Stimulated activated CD8-positive, alpha-beta memory T cell treated with anti-CD3 and anti-CD28 coated beads, Interleukin-15, amount 100 ng/mL, for 4 hours (primary cell): ENCODE measurements at places on chromosomes 7 and 10.
A peak's percentile ranks its signal among the peaks of the same experiment; 100 is the strongest.

GRCh38 chr10:70575874-70576802 is 26.4 kb downstream of the PRF1 start:
- no peak for DNase-seq

DNA sequence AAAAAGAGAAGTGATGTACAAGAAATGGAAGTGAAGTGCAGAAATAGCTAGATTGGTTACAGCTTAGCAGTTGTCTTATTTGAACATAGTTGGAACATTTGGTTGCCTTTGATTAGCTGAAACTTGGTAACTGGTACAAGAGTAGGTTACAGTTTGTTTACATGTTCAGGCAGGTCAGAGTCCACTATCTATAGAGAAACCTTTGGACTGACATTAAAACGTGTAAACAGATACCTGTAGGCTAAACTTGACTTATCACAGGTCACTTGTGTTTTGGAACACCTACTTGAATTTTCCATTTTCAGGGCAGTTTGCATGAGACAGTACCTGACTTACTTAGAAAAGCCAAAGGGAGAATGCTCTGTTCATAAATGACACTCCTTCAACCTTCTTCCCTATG is 28.5 kb upstream of the CYP2C8 start:
- DNase-seq = no peak

- no peak for DNase-seq
Observed at GRCh38 chr7:31107106-31108090, 55.3 kb downstream of the ADCYAP1R1 start.

DNA sequence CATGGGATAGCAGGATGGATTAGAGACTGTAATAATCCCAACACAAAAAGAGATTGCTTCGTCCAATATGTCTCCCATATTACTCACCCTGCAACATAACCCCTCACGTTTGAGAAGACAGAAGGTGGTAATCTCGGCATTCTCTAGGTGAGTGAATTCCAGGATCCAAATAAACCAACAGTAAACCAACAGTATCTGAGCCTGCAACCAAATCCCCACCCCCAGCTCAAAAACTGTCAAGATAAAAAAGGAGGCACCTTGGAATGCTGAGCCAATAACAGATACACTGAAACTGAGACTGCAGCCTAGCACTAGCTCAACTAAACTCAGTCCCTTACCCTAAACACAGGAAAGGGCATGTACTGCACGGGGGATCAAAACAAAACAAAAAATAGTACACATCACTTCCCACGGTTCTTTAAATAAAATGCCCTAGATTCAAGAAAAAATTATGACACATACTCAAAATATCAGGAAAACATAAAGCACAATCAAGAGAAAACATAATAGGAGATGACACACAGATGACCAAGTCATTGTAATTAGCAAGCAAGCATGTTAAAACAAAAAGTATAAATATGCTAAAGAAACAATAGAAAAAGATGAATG is 28.0 kb downstream of the IPMK start:
- no peak for DNase-seq

DNA sequence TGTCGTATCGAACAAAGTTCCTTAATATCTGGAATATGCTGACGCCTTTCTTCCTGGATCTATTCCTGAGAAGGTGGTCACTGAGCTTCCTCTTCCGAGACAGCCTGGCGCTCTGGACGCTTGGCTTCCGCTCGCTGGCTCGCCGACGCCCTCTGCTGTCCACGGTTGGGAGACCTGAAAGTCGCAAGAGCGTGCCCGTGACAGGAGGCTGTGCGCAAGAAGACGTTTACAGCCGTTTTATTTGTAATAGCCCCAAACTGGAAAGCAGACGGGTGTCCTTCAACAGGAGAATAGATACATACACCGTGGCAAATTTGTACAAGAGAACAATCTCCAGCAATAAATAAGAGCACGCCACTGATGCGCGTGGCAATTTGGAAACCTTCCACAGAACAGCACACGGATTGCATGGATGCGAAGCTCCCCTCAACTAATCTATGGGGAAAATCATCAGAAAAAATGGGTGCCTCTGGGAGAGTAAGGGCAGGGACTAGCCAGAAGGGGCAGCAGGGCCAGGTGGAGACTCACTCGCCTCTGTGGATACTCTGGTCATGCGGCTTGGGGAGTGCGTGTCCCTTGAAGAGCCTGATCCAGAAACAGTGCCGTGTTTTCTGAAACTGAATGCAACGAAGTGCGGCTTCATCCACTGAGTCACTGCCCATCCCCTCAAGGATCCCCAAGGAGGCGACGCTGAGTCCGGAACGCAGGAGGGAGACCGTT is 41.5 kb upstream of the BNIP3 start:
- peak; percentile 34 for DNase-seq

- DNase-seq = no peak
Observed at GRCh38 chr10:116752563-116752962, 10.2 kb upstream of the HSPA12A start.

GRCh38 chr10:96235326-96236089 is 35.9 kb downstream of the BLNK start:
- no peak for DNase-seq

- no peak for DNase-seq
Observed at GRCh38 chr10:130392031-130392430, 255.8 kb downstream of the GLRX3 start.

- DNase-seq = no peak
Observed at GRCh38 chr7:117012284-117012683, 59.0 kb downstream of the ST7 start.

- peak; percentile 66 for DNase-seq
Observed at GRCh38 chr7:76397409-76398183, 11.9 kb downstream of the SSC4D start.

GRCh38 chr10:118961436-118961835 is 68.1 kb upstream of the NANOS1 start:
- DNase-seq = no peak

- DNase-seq = no peak
Observed at GRCh38 chr7:66357087-66357486, 152.0 kb downstream of the TPST1 start.

DNA sequence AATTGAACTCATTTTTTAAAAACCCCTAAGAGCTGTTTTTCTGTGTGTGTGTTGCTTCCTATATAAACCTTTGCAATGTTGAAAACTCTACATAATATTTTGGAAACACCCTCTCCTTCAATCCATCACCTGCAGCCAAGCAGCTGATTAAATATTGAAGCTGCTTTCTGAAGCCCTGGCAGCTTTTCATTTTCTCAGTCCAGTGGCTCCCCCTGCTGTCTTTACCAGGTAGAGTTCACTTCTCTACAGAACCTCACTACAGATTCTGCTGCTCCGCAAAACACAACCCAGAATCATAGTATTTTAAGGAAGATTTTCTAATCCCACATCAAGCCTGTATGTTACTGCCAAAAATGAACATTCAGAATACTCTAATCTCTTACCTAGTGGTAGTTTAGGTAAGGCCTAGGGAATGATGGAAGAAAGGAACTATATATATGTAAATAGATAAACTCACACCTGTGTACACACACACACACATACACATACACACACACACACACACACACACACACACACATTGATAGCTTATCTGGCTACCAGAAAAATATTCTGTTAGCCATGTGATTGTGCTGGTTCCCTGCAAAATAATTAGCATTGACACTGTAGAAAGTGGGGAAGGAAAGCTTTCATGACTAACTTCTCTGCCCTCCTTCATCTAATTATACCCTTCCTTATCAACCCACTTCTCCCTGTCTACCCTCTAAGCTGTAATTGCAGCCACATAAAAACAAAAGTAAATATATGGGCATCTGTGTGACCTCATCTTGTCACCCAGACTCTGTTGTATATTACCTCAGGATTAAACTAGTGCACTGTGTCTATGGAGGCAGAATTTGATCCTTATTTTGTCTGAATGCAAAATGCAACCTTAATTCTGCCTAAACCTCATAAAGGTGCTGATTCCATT is 229.5 kb upstream of the FZD1 start:
- DNase-seq = no peak

DNA sequence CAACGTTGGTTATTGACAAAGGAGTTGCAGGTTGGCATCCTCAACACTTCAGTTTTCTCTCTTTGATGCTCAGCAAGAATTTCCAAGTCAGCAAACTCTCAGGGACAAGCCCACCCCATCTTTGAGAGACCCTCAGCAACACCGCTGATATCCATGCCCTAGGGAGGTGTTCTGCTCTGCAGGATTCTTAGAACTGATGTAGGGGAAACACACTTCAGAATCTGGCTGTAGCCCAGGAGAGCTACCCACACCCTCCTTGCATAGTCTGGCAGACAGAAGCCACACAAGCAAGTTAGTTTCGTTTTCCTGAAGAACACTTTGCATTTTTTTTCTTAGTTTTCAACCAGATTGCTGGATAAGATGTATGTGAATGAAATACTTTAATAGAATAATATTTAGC is 822 bp downstream of the SAMD9L start:
- no peak for DNase-seq

DNA sequence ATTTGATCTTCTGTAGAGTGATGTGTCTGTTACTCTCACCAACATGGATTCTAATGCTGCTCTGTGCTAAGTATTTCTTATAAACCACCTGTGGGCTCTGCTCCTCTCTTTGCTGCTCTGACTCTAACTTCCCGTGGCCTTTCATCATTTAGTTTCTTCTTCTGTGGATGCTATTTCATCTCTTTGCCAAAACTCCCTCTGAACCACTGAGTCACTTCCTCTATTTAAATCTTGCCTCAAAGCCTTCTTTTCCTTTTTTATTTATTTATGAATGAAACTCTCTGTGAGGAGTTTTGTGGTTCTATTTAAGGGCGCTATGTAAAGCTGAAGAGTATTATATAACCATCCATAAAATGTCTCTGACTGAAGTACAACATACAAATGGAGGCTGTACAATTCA is 538.5 kb downstream of the SUGCT start:
- no peak for DNase-seq

- DNase-seq = no peak
Observed at GRCh38 chr7:98038731-98039130, 48.7 kb upstream of the OCM2 start.

DNA sequence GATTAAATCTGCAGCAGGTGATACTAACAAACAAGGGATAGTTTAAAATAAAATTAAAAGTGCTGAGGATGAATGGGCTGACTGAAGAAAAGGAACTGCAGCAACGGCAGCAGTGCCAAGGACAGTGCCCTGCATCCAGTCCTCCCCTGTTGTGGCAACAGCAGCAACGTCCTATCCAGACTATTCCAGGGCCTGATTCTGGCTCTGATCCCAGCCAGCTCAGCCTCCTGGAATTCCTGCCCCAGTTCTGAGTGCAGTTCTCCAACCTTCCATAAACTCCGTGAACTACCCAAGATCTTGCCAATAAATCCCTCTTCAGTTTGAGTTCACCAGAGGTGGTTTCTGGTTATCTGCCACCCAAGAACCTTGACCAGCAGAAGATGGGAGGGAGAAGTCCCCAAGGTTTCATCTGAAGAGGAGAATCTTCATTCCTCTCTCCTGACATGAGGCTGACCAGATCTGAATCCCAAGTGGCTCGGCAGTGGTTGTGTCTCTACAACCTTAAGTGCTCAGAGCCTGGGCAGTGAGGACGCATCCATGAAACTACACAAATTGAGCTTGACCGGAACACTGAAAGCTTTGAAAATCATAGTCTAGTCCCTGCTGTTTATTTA is 115.8 kb downstream of the SORBS1 start:
- no peak for DNase-seq

GRCh38 chr10:49220031-49220430 is 31.8 kb upstream of the TMEM273 start:
- no peak for DNase-seq

DNA sequence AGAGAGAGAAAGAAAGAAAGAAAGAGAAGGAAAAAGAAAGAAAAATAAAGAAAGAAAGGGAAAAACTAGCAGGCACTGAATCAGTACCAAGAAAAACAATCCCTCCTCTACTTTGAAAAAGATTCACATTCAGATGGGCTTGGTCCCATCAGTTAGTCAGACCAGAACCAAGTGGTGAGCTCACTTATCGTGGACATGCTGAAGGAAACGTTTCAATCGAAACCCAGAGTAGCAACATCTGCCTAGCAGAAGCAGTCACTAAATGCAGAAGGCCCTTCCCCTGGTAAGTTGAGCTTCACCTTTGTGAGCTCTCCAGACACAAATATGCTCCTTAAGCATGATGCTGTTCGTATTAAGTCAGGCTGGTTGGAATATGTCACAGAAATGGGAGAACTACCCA is 167.7 kb downstream of the TRIL start:
- DNase-seq = no peak

DNA sequence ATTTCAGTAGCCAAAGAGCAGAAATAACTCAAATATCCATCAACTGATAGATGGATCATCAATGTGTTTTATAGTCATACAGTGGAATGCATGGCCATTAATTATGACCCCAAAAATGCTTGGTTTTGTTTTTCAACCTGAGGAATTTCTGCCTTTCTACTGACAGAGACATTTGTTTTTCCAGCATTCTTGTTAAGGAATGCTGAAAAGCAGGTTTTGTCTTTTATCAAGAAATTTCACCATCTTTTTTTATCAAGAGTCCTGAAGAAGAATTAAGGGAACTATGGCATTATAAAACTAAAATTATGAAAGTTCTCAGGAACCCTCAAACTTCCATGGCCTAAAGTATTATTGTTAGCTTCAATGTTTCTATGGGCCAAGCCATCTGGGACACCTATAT is 153.4 kb upstream of the THSD7A start:
- DNase-seq = no peak

- DNase-seq = no peak
Observed at GRCh38 chr7:76261931-76262330, 40.5 kb upstream of the HSPB1 start.

DNA sequence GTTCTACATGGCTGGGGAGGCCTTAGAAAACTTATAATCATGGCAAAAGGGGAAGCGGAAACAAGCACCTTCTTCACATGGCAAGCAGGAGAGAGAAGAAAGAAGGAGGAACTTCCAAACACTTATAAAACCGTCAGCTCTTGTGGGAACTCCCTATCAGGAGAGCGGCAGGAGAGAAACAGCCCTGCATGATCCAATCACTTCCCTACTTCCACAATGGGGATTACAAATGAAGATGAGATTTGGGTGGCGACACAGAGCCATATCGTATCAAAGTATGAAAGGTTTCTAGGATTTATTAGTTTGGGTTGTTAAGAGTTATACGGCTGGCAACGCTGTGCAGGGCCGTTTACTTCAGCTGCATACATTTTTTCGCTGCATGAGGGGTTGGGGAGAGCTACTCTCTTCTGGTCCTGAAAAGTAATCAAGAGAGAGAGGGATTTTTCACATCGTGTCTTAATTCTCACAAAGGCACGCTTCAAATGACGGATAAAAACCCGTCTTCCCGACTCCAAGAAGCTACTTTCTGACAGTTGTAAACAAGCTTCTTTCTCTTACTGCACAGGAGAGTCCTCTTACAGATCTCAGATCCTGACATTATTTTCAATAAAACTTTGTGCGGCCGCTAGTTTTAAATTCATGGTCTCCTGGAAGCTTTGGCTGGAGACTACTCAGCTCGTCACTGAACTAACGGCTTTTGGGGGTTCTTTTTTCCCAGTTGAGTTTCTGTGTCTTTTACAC is 751 bp upstream of the GTPBP10 start:
- DNase-seq = no peak

GRCh38 chr10:77591238-77591880 is 46.2 kb downstream of the KCNMA1 start:
- no peak for DNase-seq

DNA sequence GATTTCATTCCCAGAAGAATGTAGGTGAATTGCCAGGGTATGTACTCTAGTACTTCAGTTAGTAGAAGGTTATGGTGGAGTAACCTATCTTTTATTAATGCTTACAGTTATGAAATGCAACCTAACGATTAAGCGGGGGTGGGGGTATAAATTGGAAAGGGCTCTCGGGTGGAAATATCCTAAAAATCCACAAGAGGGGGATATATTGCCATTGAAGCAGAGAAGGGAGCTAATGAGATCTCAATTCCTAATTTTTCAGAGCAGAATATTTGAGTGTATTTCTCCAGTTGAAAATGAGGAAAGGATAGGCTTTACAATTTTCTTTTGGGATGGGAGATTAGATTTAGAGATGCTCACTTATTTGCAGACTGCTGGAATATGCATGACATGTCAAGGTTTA is 90.8 kb downstream of the DNAJB9 start:
- no peak for DNase-seq
